ENCODE measurements at places on chromosomes 12 and 14.

DNA sequence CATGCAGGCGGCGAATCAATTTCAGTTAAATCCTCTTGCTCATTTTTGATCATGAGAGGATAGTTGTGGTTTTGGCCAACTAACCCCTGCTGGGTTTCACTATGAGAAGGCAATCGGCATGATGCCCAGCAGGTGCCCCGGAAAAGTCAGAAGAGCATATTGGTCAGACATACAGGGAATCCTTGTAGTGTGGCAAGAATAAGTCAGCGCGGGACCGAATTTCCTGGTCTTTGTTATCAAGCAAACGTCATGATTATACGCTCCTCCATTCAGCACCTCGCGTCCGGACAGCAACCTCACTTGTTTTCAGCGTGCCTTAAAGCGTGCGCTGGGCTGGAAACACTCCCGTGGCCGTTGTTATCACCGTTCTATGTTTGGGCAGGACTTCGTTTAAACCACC, 1.8 kb downstream of the TBC1D30 start:
- peak; percentile 67 for DNase-seq

GRCh38 chr14:27686137-27686536, 1080.5 kb upstream of the FOXG1 start:
- no peak for DNase-seq

GRCh38 chr14:68041876-68042354, 222.3 kb downstream of the RAD51B start:
- DNase-seq, result no peak

- DNase-seq, result no peak
Observed at GRCh38 chr12:91173124-91173523, 9.5 kb downstream of the DCN start.

GRCh38 chr12:62914443-62915203, 20.3 kb downstream of the PPM1H start:
- no peak for DNase-seq

DNA sequence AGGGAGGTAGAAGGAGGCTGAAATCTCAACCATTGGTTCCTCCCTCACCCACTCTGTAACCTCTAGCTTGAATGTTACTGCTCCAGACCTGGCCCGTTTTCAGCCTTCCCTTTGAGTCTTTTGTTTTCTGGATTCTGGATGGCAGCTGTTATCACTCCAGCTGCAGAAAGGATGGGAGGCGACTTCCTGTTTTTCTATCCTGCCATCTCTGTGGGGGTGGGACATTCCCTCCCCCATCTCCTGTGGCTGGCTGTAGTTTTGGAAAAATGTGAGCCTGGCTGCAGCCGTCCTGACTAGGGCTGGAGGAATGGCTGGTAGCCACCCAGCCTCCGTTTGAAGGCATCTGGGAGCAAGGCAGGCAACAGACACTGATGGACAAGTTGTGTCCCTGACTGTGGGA, 2.9 kb upstream of the PPFIBP1 start:
- no peak for DNase-seq

DNA sequence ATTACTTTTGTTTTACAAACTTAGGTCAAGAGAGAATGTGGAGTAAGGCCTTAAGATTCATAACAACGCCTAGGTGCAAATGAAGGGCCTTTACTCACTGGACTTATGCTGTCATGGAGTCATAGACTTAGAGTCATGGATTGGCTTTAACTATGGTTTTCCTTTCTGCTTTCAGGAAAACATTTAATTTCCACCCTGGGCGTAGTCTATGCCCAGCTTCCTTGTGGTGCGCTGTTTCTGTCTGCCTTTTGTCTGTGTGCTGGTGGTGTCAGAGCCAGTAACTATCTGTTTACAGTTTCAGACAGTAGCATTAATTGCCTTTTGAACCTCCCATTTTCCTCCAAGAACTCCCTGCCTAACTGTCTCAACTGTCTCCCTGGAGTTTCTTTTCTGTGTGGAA, 31.8 kb upstream of the COX6A1 start:
- no peak for DNase-seq
